GM23338 (cell line): ENCODE measurements at places on chromosomes 4 and X. TPM values are rescaled to one million over a fixed set of nuclear protein-coding genes. Genes with fewer than 3 reads are reported as not detected.

The ZNF81 gene
- 8.9 and 9.9 TPM in 2 replicates for total RNA-seq

The NDNF gene
- total RNA-seq = 0.73 and 1.8 TPM in 2 replicates

The BTC gene
- 0.23 and 0.59 TPM in 2 replicates for total RNA-seq

The NAT8L gene
- total RNA-seq = 7.7 and 9.7 TPM in 2 replicates

The STK32B gene
- total RNA-seq = 1.5 and 2.3 TPM in 2 replicates

The DYNLT3 gene
- total RNA-seq = 4.0 and 6.5 TPM in 2 replicates

The CWH43 gene
- total RNA-seq = not detected in 2 replicates

The AP1S2 gene
- 251 and 380 TPM in 2 replicates for total RNA-seq

The CYTL1 gene
- total RNA-seq = 8.3 and 12.6 TPM in 2 replicates

The CSAG3 gene
- total RNA-seq = not detected in 2 replicates

The EVC2 gene
- total RNA-seq = 6.8 and 11.5 TPM in 2 replicates

The PCDH18 gene
- 63.2 and 68.1 TPM in 2 replicates for total RNA-seq

The NSUN7 gene
- 28.8 and 31.3 TPM in 2 replicates for total RNA-seq

The TBC1D8B gene
- total RNA-seq = 6.5 and 7.6 TPM in 2 replicates

The OTUD6A gene
- 0.17 TPM in 1 of 2 replicates, not detected in the other for total RNA-seq

The CLCN3 gene
- total RNA-seq = 22.9 and 23.7 TPM in 2 replicates

The PDE6B gene
- total RNA-seq = 3.1 and 5.0 TPM in 2 replicates

The IDUA gene
- total RNA-seq = 0.62 and 6.1 TPM in 2 replicates

The UNC5C gene
- total RNA-seq = 0.12 and 0.21 TPM in 2 replicates

The SH2D1A gene
- total RNA-seq = not detected in 2 replicates

The ITM2A gene
- 48.4 and 57.9 TPM in 2 replicates for total RNA-seq
